NCI-H1048 (cell line): ENCODE measurements at places on chromosomes 3 and 15.

- DNase-seq, result no peak
Measured at GRCh38 chr15:57406062-57406772, 29.9 kb downstream of the CGNL1 start.

DNA sequence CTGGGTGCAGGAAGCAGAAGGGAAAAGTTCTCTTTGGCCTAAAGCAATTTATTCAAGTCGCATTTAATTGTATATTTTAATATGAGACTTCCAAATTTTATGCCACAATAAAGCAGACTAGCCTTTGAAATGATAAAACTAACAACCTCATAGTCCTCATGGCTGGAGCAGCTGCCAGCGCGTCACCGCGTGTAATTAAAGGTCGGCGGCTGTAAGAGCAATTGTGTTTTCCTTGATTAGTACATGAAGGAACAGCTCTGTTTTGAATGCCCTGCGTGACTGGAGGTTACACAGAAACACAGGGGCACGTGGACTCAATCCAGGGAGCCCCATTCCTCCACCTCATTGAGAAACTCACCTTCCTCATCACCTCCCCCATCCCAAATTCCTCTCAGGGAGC, 10.1 kb upstream of the LRRC15 start:
- no peak for DNase-seq

- no peak for DNase-seq
Measured at GRCh38 chr3:49805897-49806701, 3.0 kb downstream of the INKA1 start.

GRCh38 chr3:138942861-138943623, 3.9 kb downstream of the FOXL2 start:
- no peak for DNase-seq

DNA sequence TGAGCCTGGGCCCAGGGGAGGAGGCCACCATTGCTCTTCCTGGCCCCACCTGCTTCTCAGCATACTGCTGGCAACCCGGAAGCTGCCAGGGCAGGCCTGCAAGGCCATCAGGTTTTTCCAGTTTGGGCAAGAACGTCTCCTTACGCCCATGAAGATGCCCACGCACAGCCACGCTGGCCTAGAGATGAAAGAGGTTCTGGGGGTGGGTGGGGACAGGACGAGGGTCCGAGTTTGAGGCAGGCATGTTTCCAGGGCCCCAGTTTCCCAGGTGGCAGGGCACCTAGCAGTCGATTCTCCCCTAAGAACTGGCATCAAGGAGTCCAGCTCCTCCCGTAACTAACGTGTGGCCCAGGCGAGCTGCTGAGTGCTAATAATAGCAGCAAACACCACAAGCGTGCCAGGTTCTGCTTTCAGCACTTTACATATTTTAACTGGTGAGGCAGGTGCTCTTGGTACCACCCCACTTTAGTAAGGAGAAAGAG, 45.8 kb downstream of the ZNF710 start:
- no peak for DNase-seq

- DNase-seq, result no peak
Measured at GRCh38 chr3:146640361-146640760, 35.2 kb upstream of the PLSCR5 start.

DNA sequence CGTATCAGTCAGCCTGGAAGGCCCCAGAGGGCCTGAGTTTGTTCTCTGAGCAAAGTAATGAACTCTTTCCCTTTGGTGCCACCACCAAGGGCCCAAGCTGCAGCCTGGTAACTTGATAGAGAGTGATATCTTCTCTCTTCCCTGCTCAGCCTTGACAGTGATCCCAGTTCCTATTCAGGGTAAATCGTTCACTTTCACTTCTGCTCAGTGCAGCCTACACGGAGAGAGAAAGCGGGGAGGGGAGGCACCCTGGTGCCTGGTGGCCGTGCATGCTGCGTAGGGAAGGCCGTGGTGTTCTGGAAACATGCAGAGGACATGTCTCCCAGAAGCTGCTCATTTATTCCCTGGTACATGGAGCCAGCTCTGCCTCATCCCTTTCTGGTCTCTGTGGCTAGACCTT, 54.9 kb downstream of the KIF9 start:
- no peak for DNase-seq

- DNase-seq, result no peak
Measured at GRCh38 chr3:44060164-44060563, 181.5 kb upstream of the TOPAZ1 start.

DNA sequence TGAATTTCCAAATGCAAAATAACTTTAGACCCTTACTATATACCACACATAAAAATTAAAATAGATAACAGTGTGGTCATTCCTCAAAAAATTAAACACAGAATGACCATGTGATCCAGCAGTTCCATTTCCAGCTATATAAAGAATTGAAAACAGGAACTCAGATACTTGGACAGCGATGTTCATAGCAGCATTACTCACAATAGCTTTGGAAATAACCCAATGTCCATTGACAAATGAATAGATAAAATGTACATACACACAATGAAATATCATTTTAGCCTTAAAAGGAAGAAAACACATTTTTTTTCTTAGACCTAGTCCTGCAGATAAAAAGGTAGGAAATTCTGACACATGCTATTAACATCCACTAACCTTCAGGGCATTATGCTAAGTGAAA, 26.7 kb downstream of the RAD51 start:
- no peak for DNase-seq

- DNase-seq, result no peak
Measured at GRCh38 chr3:115470254-115470653, 153.1 kb upstream of the GAP43 start.

DNA sequence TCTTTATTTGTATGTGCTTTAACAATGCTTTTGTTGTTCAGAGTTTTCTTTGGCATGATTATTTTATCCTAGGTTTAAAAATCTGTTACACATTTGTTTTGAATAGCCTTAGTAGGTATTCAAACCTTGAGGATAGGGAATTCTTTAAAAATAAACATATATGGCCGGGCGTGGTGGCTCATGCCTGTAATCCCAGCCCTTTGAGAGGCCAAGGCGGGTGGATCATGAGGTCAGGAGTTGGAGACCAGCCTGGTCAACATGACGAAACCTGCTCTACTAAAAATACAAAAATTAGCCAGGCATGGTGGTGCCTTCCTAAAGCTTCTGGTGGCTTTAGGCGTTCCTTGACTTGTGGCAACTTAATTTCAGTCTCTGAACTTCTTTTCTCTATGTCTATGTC, 743.3 kb upstream of the EPHA6 start:
- no peak for DNase-seq

DNA sequence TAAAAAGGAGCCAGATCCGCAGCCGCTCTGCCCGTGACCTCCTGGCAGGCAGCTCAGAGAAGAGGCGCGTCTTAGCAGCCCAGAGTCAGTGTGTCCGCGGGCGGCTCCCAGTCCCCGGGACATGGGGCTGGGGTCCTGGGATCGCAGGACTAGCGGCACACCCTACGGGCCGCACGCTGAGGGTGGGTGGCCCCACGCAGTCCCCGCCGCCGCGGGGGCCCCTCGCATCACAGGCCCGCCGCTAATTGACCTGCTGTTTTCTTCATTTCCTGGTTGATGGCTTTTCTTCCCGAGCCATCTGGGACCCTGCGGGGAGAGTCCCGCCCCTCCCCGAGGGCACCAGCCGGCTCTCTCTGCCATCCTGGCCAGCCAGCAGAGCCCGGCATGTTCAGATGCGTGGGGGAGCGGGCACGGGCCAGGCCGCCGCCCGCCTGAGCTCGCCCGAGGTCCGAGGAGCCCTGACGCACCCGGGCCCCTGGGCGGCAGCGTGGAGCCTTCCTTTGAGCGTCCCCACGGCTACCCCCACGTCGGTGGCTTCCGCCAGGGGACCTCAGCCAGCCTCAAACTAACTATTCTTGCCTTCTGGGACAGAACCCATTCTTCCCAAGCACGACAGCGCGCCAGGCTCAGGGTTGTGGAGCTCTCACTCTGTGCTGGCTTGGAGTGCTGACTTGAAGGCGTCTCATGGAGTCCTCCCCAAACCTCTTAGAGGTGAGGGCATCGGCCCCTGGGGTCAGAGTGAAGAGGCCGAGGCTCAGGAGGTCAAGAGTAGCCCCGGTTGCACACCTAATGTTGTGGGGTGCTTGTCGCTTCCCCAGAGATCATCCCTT, 34.6 kb upstream of the CACNA2D3 start:
- no peak for DNase-seq

- DNase-seq, result no peak
Measured at GRCh38 chr3:114584734-114585371, 291.0 kb downstream of the TIGIT start.

DNA sequence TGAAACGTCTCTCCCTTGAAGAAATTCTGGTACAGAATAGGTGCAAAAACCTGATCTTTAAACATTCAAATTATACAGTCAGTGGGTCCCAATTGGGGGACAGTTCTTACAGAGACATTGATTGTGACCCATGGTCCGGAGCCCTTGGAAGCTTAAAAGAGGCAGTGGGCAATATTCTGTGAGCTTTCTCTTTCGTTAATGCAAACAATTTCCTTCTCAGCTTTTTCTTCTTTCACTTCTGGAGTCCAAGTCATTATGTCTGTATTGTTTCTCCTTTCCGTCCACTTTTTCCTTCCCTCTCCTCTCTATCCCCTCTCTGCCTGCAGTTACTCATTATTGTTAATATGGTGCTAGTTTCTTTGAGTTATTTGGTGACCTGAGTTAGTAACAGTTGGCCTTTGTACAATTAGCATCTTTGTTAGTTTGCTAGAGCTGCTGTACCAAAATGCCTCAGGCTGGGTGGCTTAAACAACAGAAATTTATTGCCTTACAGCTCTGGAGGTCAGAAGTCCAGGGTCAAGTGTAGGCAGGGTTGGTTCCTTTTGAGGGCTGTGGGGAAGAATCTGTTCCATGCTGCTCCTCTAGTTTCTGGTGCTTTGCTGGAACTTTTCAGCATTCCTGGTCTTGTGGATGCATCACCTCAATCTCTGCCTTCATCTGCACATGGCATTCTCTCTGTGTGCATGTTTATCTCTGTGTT, 102.6 kb downstream of the GMPS start:
- no peak for DNase-seq

DNA sequence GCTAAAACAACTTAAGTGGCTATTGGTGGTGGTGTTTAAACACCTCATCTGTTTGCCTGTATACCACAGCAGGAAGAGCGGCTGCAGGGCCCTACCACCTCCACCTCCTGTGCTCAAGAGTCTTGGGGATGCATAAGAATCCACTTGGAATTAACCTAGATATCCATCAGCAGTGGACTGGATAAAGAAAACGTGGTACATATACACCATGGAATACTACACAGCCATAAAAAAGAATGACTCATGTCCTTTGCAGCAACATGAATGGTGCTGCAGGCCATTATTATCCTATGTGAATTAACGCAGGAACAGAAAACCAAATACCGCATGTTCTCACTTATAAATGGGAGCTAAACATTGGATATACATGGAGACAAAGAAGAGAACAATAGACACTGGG, 76.8 kb downstream of the SETMAR start:
- DNase-seq, result no peak

GRCh38 chr15:24675332-24676144, at the start of gene NPAP1:
TSS of gene NPAP1 (plus strand) at chr15:24675775. CDS start at chr15:24675868, 93 bp downstream.
- no peak for DNase-seq

GRCh38 chr3:120649830-120650233, 32.2 kb downstream of the HGD start:
- no peak for DNase-seq

- no peak for DNase-seq
Measured at GRCh38 chr3:42194943-42195510, 71.0 kb downstream of the CCK start.

DNA sequence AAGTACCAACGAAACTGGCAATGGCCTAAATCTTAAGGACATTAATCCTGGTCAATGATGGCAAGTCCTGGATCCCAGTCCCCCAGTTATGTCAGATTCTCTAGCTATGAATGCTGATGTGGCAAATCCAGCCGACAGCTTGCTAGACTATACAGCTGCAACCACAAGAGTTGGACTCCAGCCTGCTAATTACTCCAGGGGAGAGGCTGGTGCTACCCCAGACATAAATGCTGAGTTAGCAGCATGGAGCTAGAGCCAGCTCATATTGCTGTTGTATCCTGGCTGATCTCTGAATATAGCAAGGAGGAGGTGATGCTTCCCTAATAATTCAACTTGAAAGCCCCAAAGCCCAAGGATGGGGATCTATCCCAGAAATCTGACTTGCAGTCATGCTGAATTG, 207.1 kb downstream of the LRRN1 start:
- DNase-seq, result no peak

GRCh38 chr3:157078811-157079185, 81.1 kb downstream of the CCNL1 start:
- no peak for DNase-seq

DNA sequence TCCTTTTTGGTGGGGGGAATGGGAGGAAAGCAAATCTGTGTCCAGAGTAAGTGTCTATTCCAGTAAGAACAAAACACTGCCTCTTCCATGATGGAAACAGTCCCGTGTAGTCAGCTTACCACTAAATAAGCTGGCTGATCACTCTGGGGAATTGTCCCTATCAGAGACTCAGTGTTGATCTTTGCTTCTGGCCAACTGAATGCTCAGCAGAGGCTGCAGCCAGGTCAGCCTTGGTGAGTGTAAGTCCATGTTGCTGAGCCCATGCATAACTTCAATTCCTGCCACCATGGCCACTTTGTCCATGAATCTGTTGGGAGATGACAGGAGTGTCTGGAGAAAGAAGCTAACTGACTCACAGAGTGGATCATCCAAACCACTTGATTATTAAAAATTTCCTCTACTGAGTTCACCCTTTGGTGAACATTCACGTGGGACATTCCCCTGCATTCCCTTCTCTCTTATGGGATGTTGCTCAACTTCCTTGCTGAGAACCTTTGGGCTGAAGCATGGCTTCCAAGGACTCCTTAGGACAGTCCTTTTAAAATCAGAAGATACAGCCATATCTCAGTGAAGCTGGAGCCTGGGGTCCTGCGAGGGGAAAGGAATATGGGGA, 33.9 kb upstream of the XCR1 start:
- DNase-seq, result no peak

- no peak for DNase-seq
Measured at GRCh38 chr15:65767895-65768294, 24.2 kb downstream of the DENND4A start.

DNA sequence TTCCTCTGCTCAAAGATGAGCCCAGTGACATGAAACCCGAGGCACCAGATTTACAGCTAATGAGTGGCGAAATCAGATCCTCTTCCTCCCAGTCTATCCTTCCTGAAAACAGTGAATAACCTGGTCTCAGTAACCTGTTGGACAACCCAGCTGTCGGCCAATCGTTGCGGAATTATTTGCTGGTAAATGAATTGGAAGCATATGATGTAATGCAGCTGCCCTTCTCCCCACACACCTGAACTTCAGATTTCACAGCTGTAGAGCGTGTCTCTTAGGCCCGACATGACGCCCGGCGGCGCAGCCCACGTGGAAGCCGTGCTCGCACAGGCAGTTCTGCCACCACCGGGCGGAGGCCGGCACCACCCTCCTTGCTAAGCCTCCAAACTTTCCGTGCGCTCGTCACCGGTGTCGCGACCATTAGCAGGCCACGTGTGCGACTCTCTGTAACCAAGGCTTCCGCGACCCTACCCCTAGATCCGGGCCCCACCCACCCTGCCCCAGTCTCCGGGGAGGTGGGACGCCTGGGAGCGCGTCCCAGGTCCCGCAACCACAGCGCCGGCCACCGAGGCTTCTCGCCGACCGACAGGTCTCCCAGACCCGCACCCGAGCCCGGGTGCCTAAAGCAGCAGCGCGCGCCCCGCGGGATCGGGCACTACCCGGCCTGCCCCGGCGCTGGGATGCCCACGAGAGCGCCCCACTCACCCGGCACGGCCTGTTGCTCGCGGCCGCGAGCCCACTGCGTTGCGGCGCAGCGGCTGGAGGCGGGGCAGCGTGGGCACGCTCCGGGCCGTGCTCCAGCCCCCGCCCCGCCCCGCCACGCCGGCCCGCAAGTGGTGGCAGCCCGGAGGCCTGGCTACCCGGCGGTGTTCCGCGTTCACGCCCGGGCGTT, at the start of gene RIOX2:
Gene RIOX2, minus strand, starts transcription at position 753 of the 889 bp plus-strand sequence. CDS start 4,838 bp downstream, outside the sequence.
- peak; percentile 13 for DNase-seq

GRCh38 chr3:33717866-33718594, at the start of gene CLASP2:
TSS of gene CLASP2 (minus strand) at chr3:33718254. CDS start at chr3:33718002, 252 bp downstream.
- DNase-seq, result peak; percentile 70
